ENCODE measurements at places on chromosomes 11 and 22. TPM values are rescaled to one million over a fixed set of nuclear protein-coding genes. Genes with fewer than 3 reads are reported as not detected.

Gene LRRC55
- total RNA-seq: not detected

Gene PANX3
- total RNA-seq: not detected

Gene CARD16
- total RNA-seq: 13.9 TPM

GRCh38 chr22:22111267-22111751 lies 128.7 kb upstream of the TOP3B start:
- peaks cover 15% of the 10 kb centered on the region for H3K4me1 ChIP-seq
- no peak overlapping the region for H3K27ac ChIP-seq
- H3K4me3 ChIP-seq: no peak overlapping the region

DNA sequence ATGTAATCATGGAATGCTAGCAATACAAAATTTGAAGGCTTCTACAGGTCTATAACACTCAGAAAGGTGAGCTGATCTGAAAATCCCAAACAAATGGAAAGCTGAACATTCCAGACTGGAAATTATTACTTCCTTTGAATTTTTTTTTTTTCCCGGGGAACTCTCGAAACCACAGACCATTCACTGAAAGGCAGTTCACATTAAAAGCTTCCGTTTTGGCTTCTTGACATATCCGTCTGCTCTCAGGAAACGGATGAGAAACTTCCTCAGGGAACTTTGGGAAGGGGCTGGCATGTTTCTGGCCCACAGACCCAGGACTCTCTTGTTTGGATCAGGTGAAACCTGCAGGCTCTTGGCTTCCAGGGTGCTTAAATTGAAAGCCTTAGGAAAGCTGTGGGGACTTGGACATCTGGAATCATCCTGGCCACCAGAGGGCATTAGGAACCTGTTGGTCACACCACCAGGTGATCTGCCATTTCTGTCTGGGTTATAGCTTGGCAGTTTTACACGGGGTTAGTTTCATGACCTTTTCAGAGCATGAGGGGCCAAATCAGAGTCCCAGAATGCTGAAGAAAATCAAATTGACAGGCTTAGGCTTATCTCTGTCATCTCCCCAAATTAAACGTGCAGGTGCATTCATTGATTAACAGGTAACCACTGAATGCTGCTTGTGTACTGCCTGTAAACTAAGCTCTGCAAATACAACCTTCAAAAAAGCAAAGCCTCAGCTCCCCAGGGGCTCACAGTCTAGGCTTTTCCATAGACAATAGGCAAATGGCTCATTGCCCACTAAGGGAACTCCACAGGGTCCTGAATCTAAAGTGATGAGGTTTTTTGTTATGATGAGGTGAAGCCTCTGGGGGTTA lies 22.7 kb upstream of the GRAMD1B start:
- peak overlapping the region; percentile 33 for H3K4me3 ChIP-seq
- DNase-seq: peak; percentile 79
- H3K27me3 ChIP-seq: peaks cover 5% of the 10 kb centered on the region
- peak overlapping the region; percentile 63 for H3K27ac ChIP-seq
- H3K4me1 ChIP-seq: peaks cover 26% of the 10 kb centered on the region

GRCh38 chr11:118098996-118099837 lies 12.5 kb upstream of the SMIM35 start:
- H3K4me1 ChIP-seq: no peaks in the 10 kb centered on the region
- no peaks in the 10 kb centered on the region for H3K36me3 ChIP-seq
- no peak overlapping the region for H3K27ac ChIP-seq

DNA sequence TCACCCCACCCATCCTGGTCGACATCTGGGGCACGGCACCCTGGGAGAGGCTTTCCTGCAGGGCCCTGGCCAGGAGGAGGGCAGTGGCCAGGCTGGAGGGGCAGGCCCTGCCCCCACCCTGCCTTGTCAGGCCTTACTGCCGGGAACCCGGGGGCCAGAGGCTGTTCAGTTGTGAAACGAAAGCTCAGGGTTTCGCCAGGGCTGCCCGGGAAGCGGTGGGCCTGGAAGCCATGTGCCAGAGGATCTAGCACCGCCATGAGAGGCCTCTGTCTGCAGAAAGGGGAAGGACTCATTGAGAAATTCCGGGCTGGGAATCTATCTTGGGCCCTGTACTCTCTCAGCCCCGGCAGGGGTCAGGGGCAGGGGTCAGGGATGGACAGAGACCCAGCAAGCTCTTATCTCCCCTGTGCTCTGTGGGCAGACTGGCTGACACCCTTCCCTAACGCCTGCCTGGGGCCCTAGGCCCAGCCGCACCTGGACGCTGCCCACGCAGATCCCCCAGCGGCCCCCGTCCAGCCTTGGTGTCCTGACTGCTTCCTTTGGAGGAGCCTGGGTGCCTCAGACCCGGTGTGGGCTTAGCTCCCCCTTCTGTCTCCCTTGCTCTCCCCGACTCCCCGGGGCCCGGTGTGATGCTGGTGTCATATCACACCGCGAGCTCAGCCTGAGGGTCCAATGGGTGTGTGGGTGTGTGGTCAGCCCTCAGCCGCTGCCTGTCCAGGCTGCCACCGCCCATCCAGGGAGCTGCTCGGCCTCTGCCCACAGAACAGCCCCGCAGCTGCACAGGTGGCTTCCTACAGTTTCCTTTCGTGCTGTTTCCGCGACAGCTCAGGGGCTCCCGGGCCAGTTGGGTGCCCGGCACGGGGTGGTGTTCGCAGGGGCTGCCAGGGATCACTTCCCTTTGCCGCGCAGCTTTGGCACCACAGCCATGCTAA lies 6.5 kb downstream of the PIM3 start:
- peak overlapping the region; percentile 42 for H3K4me3 ChIP-seq
- H3K4me1 ChIP-seq: peaks cover 47% of the 10 kb centered on the region

DNA sequence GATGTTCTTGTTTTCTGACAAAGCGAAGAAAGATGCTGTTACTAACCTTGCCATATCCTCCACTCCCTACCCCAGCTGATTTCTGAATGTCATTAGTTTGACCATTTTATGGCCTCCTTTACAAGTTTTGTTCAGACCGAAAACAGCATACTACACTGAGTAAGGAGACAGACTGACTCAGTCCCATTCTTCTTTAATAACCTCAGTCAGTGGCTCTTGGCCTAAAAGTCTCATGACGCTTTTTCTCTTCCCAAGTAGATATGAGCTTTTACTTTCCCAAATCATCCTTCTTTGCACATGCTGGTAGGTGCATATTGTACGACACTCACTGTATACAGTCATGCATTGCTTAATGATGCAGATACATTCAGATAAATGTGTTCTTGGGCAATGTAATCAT lies 8.0 kb upstream of the FIBIN start:
- H3K4me1 ChIP-seq: no peaks in the 10 kb centered on the region
- H3K4me3 ChIP-seq: no peak overlapping the region
- DNase-seq: no peak
- H3K27ac ChIP-seq: no peak overlapping the region
- no peaks in the 10 kb centered on the region for H3K27me3 ChIP-seq
- no peaks in the 10 kb centered on the region for H3K36me3 ChIP-seq

Gene GAS2
- total RNA-seq: 1.4 TPM

DNA sequence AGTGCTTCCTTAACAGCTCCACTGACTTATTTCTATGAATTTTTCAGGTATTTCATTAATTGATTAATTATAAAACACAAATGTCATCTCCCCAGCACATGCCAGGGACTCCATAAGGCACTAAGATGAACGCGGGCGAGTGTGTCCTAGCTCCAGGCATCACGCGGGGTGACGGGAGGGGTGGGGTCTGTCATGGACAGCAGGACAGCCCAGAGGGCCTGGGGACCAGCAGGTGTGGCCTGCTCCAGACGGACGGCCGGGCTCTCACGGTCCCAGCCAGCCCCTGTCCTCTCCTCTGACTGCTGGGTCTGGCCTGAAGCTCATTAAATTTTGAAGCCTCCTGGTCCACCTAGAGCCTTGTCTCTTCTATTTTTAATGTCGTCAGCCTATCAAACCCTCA lies 531.1 kb downstream of the BRD1 start:
- H3K27me3 ChIP-seq: peaks cover 2% of the 10 kb centered on the region
- H3K4me3 ChIP-seq: no peak overlapping the region
- no peaks in the 10 kb centered on the region for H3K36me3 ChIP-seq
- no peak overlapping the region for H3K27ac ChIP-seq
- H3K4me1 ChIP-seq: no peaks in the 10 kb centered on the region

DNA sequence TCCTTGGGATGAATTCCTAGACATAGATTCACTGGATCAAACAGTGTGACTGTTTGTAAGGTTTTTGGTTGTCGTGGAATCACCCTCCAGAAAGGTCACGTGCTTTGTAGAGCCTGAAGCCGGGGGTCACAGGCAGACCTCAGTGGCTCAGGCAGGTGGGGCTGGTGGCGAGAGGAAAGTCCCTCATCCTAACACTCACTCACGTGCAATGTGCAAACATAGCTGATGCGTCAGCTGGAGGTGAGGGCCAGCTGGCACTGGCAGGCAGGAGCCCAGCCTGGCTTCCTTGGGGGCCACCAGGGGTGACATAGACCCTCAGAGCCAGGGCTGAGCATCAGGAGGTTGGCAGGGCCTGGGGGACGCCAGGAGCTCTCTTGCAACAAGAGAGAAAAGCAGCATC lies 90.0 kb downstream of the ARHGAP8 start:
- H3K4me1 ChIP-seq: no peaks in the 10 kb centered on the region
- H3K27me3 ChIP-seq: no peaks in the 10 kb centered on the region
- H3K27ac ChIP-seq: no peak overlapping the region
